ENCODE measurements at places on chromosomes 4 and X.

GRCh38 chr4:147548256-147548655, 67.4 kb downstream of the EDNRA start:
- DNase-seq: no peak

- peak; percentile 29 for DNase-seq
These were observed at the start of gene ARMCX2 for GRCh38 chrX:101659601-101660063. Gene ARMCX2, minus strand, starts transcription at chrX:101659850. Its CDS starts 2,262 bp downstream, at chrX:101657588.

DNA sequence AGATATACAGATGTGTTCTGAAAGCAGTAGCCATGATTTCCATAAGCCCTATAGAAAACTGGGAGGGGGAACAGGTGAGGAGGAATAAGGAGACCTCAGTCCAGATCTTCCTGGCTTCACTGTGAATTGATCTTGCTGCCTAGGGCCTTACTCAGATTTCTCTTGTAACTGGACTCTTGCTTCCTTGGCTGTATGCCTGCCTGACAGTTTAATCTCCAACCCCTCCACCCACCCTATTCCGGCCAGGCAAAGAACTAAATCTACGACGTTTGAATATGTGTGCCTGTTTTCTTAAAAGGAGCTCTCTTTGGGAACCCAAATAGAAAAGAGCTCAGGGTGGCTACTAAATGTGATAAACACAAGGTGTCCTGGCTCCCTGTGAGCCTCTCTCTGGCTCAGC, 173.0 kb downstream of the GPC3 start:
- DNase-seq: no peak

DNA sequence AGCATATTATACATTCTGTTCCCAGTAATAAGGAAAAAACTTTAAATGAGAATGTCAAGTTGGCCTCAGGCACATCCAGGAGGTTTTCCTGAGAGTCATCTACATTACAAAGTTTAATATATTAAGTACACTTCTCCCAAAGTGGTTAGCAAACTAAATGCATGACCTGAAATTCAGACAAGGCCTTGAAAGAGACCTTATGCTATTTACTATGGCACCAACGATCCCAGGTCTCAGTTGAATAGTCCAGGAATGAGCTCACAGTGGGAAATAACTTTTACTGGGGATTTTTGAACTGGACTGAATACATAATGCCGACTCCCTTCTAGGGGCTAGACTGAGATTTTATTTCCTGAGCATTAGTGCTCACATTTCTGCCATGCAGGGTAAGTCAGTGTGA, 1577.5 kb upstream of the PCDH7 start:
- DNase-seq: no peak

- no peak for DNase-seq
These were observed 44.3 kb upstream of the DCLK2 start for GRCh38 chr4:150033901-150034300.

GRCh38 chr4:42594888-42595287, 62.0 kb downstream of the ATP8A1 start:
- no peak for DNase-seq

GRCh38 chrX:115589419-115589818, 28.4 kb downstream of the PLS3 start:
- no peak for DNase-seq

- DNase-seq: no peak
These were observed 37.5 kb downstream of the ARHGAP10 start for GRCh38 chr4:147769386-147769785.

DNA sequence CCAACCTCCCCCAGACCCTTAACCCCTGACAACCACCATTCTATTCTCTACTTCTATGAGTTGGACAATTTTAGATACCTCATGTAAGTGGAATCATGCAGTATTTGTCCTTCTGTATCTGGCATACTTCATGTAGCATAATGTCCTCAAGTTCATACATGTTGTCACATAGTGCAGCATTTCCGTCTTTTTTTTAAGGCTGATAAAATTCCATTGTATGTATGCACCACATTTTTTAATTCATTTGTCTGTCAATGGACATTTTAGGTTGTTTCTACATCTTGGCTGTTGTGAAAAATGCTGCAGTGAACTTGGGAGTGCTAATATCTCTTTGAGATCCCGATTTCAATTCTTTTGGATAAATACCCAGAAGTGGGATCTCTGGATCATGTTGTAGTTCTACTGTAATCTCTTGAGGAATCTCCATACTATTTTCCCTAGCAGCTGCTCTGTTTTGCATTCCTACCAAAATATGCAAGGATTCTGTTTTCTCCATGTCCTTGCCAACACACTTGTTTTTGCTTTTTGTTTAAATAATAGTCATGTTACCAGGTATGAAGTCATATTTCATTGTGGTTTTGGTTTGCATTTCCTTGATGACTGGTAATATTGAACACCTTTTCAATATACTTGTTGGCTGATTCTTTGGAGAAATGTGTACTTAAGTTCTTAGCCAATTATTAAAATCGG, 48.8 kb upstream of the ADAD1 start:
- no peak for DNase-seq

DNA sequence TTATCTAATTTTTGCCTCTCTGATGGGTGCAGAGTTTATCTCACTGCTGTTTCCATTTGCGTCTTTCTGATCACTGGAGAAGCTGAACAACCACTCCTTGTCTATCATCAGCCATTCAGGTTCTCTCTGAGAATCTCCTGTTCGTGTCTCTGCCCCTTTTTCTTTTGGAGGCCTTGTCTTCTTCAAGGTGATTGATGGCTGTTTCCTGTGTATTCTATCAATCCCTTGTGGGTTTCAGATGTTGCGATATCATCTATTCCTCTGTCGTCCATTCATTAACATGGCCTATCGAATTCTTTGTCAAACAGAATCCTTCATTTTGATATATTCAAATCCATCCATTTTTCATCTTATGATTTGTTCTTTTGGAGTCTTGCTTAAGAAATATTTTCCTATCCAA, 100.3 kb downstream of the FAM53A start:
- DNase-seq: no peak

GRCh38 chrX:154401045-154401799, 3.0 kb downstream of the RPL10 start:
- DNase-seq: no peak
